ENCODE measurements at places on chromosomes 1 and 21. TPM values are rescaled to one million over a fixed set of nuclear protein-coding genes. Genes with fewer than 3 reads are reported as not detected.

GRCh38 chr1:159199901-159200300, 4.8 kb upstream of the ACKR1 start:
- no peak for DNase-seq

DNA sequence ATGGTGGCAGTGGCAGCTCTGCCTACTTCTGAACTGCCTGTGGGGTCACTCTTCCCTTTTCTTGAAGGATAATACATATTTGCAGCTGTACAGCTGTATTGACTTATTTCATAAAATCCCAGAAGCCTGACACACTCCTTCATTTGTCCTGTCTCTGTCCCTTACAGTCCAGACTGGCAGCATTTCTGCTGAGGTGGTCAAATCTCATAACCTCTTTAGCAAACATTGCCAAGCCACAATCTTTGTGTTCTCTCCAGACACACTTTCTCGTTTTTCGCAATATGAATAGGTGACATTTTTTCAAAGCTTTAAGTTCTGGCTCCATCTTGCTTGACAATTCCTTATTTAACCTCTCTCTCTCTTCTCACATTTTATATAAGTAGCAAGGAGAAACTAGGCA, 15.2 kb downstream of the LY9 start:
- DNase-seq: no peak

- no peak for DNase-seq
Measured at GRCh38 chr1:37741130-37741529, 23.8 kb downstream of the EPHA10 start.

DNA sequence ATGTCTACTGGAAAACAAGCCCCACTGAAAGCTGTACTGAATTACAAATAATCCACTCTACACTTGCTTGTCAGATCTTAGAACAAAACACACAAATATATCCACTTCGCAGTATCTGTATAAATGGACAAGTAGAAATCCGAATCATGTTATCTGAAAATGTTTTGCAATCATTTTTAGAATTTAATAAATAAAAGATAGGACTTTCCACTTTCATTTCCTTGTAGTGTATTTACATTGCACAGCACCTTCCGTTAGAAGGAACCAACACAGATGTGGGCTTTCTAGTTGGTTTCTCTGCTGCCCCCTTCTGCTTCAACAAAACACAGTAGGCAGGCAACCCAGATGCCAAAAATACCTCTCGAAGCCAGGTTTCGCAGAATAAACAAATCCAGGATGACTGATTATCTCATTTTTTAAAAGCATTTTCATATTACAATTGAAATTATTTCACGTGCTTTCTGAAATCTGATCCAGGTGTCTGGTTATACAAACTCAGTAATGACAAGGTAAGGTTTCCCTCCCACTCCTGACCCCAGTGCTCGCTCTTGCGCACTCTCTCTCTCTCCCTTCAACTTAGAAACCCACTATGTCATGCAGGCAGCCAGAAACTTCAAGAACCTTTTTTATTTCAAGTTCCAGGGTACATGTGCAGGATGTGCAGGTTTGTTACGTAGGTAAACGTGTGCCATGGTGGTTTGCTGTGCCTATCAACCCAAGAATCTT, 389.9 kb downstream of the SMYD3 start:
- DNase-seq: no peak

- no peak for DNase-seq
Measured at GRCh38 chr1:246281195-246281594, 225.9 kb downstream of the SMYD3 start.

- no peak for DNase-seq
Measured at GRCh38 chr1:156667610-156667967, 9.6 kb downstream of the NES start.

GRCh38 chr1:19824541-19824940, 9.5 kb upstream of the RNF186 start:
- no peak for DNase-seq

GRCh38 chr1:45187725-45188124, 18.7 kb downstream of the ZSWIM5 start:
- no peak for DNase-seq

- DNase-seq: no peak
Measured at GRCh38 chr21:45098867-45099266, 24.5 kb downstream of the ADARB1 start.

- DNase-seq: no peak
Measured at GRCh38 chr1:17480846-17481245, 41.4 kb upstream of the RCC2 start.

GRCh38 chr21:42547001-42547905, 33.6 kb downstream of the SLC37A1 start:
- DNase-seq: peak; percentile 53

DNA sequence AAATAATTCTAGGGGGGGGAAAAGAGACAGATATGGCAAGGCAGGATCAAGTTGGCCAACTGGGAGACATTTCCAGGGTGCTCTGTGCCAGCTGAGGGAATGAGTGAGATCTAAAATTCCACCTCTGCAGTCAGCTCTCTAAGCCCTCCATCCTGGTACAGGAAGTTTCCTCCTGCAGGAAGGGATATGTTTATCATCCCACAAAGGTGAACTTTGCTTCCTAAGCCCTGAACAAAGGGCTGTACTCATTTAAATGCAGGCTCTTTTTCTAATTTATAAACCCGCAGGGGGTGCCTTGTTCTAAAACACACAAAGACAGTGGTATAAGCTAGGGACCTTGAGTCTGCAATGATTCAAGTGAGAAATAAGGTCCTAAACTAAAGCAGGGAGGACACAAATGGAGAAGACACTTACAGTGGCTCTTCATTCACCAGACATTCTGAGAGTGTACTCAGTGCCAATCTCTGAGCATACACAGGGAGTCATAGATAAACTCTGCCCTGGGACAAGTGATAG, 3.6 kb upstream of the TNFSF4 start:
- no peak for DNase-seq

DNA sequence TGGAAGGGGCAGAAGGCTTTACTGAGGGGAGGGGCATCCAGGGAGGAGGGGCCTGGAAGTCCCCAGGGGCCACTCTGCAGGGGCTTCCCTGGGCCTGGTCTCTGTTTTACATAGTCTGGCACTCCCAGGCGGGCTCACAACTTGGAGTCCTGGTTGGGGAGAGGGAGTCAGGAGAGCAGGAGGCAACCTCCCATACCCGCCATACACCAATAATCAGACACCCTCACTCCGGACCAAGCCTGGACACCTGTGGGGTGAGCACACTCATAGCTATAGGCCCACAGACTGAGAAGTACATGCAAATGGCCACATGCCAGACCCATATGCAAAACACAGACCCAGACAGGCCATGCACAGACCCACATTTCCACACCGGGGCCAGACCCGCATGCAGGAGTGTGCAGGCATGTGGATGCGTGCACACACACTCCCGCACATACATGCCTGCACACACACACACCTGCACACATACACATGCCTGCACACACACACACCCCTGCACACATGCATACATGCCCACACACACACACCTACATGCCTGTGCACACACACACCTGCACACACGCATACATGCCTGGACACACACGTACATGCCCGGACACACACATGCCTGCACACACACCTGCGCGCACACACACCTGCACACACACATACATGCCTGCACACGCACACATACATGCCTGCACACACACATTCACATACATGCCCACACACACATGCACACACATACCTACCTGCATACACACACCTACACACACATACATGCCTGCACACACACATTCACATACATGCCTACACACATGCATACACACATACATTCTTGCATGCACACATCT, 89.5 kb upstream of the RUNX3 start:
- no peak for DNase-seq

- no peak for DNase-seq
Measured at GRCh38 chr1:160624464-160624863, 22.4 kb downstream of the SLAMF1 start.

DNA sequence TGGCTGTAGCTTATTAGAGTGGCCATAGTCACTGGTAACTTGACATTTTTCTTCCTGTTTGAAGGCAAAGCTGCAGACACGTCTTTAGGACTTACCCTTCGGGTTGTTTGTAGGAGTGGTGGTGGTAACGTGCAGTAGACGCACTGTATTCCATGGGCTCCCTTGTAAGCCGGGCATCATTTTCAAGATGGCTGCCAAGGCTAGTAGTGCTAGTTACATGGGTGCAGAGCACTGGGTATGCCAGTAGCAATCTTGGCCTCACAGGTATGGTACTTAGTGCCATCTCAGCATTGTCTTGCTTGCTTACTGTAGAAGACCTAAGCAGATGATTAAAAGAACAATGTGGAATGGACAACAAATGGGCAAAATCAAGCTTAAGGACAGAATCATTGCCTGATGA, 1.9 kb downstream of the YBX1 start:
- DNase-seq: no peak

- no peak for DNase-seq
Measured at GRCh38 chr1:7454052-7454815, 316.9 kb upstream of the VAMP3 start.

DNA sequence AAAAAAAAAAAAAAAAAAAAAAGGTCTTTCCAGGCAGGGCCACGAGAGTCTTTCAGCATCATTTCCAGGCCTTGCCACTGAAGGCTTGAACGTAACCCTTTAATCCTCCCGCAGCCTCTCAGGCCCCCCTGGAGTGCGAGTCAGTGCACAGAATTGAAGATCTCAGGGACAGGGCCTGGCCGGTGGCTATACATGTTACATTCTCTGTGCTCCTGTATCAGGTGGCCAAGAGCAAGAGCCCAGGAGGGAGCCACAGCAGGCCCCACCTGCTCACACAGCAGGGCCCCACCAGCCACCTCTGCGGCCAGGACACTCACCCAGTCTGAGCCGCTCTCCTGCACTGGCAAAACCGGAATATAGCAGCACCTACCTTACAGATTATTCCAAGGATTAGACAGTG, 34.1 kb upstream of the SLC25A33 start:
- DNase-seq: no peak

GRCh38 chr1:29708381-29708780, 472.1 kb downstream of the PTPRU start:
- DNase-seq: no peak

- DNase-seq: no peak
Measured at GRCh38 chr1:98053471-98054366, 132.9 kb upstream of the DPYD start.

GRCh38 chr1:184462155-184462554, 75.3 kb downstream of the C1orf21 start:
- DNase-seq: no peak

GRCh38 chr1:60149251-60149650, 75.7 kb upstream of the C1orf87 start:
- DNase-seq: no peak

GRCh38 chr1:240705579-240705978, 93.6 kb upstream of the GREM2 start:
- no peak for DNase-seq

GRCh38 chr1:219215477-219215876, 41.8 kb downstream of the LYPLAL1 start:
- DNase-seq: no peak

DNA sequence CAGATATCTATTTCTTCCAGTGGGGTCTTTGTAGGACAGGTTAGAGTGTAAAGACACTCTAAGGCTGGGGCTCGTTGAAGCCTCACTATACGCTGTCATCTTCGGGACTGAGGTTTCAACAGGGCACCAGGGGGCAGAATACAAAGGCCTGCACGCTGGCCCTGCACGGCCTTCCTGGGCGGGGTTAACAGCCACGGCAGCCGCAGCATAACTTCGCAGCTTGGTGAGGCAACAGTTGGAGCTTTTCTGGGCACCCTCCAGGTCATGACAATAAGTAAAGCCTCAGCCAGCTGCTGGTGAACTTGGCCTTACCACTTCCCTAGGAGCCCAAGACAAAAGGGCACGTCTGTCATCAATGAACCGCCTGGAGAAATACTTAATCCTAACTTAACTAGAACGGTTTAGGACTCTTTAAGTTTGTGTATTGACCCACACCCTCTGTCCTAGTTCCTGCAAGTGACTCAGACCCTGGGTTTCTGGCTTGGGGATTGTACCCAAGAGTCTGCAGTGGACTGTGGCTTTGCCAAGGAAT, 2.3 kb upstream of the RUNX1 start:
- peak; percentile 92 for DNase-seq

DNA sequence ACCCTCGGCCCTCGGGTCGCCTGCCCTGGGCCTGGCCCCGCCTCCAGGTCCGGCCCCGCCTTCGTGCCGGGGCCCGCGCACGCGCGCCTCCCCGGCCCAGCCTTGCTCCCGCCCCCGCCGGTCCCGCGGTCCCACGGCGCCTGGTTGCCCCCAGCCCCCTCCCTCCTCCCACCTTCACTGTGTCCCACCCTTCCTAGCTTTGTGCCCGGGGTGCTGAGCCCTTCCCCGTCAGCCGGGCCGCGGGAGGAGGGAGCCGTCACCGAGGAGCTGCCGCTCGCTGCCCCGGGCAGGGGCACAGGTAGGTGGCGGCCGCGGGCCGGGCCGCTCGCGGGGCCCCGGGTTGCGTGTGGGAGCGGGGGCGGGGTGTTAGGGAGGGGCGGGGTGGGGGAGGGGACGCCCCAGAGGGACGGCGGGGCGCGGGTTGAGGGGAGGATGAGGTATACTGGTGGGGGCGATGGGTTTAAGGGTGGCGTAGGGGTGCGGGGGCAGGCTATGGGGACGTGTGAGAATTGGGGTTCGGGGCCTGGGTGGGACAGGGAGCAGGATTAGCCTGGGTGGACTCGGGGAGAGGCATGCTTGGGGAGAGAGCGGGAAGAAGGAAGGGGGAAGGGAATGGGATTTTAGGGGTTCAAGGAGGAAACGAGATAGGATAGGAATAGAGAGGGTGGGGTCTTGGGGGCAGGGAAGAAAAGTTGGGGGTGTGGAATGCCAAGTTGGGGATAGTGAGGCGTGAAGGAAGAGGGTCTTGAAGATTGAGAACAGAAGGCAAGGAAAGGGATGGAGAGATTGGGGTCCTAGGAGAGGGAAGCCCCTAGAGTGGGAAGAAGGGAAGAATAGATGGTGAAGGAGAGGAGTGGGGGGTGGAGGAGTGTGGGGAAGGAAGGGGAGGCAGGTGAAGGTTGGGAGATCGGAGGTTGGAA, at the start of gene LRRC42:
Gene LRRC42, plus strand, starts transcription at position 99 of the 920 bp plus-strand sequence. CDS start 5,650 bp downstream, outside the sequence.
- peak; percentile 82 for DNase-seq

DNA sequence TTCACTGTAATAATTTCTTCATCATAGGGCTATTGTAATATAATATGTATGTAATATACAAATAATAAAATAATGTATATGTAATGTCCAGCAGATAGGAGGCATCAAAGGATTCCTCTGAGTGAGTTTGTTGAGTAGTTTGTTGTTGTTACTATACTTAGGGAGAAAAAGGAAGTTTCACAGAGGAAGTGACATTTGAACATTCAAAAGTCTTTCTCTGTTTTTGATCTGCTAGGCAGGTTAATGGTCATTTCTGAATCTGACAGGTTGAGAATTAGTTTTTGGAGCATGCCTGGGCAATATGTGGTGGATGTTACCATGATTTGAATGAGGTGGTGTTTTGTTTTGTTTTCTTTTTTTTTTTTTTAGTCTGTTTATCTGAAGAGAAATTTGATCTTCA, 102.1 kb downstream of the NRDC start:
- DNase-seq: no peak

The TMPRSS15 gene
- total RNA-seq: not detected

The RNU1-1 gene
- total RNA-seq: under 0.01 TPM

The AMPD1 gene
- total RNA-seq: not detected

The ATPAF1 gene
- 29.6 TPM for total RNA-seq

The CYP4A22 gene
- not detected for total RNA-seq

The JAM2 gene
- 2.3 TPM for total RNA-seq

The FCRL6 gene
- 0.49 TPM for total RNA-seq

Measured in suprapubic skin (tissue), 4 donors.